ENCODE measurements at places on chromosomes 3 and 15.

GRCh38 chr3:185242642-185243041 lies 11.2 kb downstream of the EHHADH start:
- no peak for DNase-seq

DNA sequence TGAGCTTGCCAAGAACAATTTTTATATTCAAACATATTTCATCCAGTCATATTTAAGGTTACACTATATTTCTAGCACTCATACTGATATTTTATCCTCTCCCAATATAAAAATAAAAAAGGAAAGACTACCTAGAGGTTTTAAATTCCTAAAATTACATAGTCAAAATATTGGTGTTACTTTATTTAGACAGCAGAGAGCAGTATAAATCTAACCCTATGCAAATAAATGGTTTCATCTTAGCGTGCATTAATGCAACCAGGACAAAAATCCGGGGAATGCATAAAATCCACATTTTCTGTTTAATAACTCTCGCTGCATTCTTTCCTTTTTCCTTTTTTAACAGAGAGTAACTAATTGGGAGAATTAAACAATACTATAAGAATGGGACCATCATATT lies 1447.4 kb upstream of the ALCAM start:
- no peak for DNase-seq

DNA sequence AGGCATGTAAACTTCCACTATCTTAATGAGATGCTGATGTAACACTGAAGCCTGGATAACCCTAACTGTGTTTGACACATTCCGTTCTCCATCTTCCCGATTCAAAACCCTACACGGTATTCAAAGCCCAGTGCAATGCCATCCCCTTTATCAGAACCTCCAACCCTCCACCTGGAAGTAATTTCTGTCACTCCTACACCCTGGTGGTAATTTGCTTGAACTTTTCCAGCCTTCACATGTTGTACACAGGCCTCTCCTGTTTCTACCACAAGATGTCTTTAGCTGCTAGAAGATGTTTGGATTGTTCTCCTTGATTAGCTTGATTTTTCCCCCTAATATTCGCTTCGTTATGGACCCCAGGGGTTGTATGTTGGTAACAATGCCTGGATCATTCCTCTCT lies 208.9 kb downstream of the CHST2 start:
- no peak for DNase-seq

- DNase-seq, result no peak
Measured at GRCh38 chr3:31092748-31093589, 198.5 kb upstream of the GADL1 start.

GRCh38 chr3:180252683-180253082 lies 215.9 kb upstream of the PEX5L start:
- no peak for DNase-seq

GRCh38 chr15:38860253-38860652 lies 295.6 kb upstream of the RASGRP1 start:
- no peak for DNase-seq

DNA sequence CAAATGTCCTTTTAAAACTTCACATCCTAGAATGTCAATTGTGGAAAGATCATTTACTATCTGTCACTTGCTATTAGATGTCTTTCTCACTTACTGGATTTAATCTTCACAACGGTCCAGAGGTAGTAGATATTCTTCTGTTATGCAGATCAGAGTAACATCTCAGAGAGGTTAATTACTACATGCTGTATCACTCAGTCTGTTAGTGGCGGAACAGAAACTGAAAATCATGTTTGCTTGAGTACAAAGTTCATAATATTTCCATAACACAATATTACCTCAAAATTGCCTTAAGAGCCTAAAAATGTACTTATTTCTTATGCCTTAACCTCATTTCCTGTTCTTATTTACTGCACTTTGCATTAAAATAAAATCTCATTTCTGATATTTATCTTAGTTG lies 28.6 kb upstream of the GPR149 start:
- DNase-seq, result no peak

- DNase-seq, result no peak
Measured at GRCh38 chr3:58021962-58022361, 13.7 kb downstream of the FLNB start.

- DNase-seq, result no peak
Measured at GRCh38 chr3:194856296-194856695, 170.6 kb downstream of the FAM43A start.

DNA sequence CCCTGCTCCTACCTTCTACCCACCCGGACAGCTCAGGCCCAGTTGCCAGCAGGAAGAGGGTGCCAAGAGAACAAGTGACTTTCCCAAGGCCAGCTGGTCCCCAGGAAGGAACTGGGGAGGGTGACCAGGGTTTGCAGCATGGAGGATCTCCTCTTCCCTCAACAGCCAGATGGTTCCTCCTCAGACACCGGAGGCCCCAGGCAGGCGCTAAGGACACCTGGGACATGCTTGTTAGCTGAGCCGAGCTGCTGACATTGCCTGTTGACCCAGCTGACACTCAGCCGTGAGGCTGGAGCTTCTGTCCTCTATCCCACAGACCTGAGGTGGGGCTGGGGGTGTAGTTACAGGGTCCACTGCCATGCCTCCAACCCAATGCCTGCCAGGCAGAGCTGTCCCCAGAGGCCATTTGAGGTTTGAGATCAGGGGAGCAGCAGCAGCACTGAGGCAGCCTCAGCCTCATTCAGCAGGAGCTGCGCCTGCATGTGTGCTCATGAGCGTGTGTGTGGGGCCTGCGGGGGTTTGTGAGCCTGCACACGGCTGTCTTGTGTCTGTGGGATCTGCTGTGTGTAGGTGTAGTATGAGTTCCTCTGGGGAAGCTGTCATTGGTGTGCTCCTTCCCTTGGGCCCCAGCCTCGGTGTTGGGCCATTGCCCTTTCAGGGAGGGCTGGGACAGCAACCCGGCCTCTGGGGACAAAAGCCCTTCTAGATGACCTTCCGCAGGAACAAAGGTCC lies 7.1 kb downstream of the CPLX3 start:
- DNase-seq, result no peak

- peak; percentile 42 for DNase-seq
Measured at GRCh38 chr3:133662278-133662651, 524 bp upstream of the TOPBP1 start.

DNA sequence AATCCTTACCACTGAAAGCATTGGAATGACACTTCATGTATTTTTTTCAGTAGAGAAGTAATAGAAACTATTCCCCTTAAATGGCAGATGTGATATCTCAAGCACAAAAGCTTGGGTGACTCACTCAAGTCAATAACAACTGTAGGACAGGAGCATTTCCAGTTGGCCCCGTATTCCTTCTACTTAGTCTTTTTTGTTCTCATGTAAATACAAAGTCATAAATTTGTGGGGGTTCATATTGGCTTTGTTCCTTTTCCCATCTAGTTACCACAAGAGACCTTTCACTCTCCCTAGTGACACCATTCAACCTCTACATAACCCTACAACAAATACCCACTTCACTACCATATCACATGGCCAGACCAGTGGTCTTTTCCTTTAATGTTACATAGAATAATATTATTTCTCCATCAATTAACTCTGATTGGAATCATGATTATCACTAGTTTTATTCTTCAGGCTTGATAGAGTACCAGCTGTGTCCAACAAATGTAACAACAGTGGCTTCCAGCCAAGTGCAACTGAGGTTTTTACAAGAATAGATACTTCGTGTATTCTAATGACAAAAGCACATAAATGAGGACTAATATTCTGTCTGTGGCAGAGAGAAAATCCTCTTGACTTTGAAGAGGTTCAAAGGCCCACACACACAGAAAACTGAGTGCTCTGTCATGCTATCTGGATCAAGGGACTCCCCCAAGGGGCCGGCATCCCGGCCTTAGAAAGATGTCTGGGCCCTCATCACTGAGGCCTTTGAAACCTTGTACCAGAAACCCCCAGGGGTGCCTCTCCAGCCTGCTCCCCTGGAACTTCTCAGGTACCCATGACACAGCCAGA lies 94.0 kb upstream of the THBS1 start:
- DNase-seq, result no peak

GRCh38 chr3:5186089-5186857 lies 1.2 kb upstream of the EDEM1 start:
- peak; percentile 42 for DNase-seq

DNA sequence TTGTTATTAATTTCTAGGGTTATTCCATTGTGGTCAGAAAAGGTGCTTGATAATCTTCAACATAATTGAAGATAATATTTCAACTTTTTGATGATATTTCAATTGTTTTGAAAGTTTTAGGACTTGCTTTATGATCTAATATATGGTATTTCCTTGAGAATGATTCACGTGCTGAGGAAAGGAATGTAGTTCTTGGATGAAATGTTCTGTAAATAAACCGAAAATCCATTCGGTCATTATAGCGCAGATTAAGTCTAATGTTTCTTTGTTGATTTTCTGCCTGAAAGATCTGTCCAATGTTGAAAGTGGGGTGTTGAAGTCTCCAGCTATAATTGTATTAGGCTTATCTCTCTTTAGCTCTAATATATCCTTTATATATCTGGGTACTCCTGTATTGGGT lies 617.5 kb upstream of the NECTIN3 start:
- DNase-seq, result no peak

GRCh38 chr3:55486857-55487380 lies at the start of gene WNT5A:
WNT5A (minus strand) TSS chr3:55487306; CDS start chr3:55486985, 321 bp downstream.
- peak; percentile 58 for DNase-seq

DNA sequence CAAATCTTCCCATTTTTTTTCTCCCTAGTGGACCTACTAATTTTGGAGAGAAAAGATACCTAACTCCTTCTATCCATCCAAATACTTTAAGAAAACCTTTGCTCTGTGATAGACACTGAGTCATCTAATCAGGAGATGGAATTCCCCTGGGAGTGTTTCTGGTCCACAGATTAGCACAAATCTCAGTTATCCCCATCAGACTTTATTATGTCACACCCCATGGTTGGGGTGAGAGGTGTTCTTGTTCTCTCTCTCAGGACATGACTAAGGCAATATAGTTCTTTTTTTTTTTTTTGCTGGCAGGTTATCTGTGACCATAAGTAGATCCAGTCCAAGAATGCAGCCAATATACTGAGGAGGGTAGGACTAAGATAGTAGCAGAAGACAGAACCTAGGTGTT lies 15.8 kb downstream of the SLC9A9 start:
- DNase-seq, result no peak

DNA sequence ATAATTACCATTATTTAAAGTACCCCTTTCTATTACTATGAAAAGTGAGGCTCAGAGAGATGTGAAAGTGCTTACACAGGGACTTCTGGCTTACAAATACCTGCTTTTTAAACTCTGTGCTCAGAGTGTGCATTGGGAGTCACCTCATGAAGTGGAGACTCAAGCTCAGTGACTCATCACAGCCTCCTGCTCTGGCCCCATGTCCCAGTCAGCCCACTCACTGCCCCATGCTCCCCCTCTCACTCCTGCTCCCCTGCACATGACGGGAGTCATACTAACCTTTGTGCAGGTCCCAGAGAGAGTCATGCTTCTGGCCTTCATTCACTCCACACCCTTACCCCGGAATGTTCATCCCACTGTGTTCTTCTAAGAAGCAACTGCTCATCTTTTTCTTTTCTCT lies 20.2 kb downstream of the CCR1 start:
- no peak for DNase-seq

- no peak for DNase-seq
Measured at GRCh38 chr3:123008840-123009239, 18.7 kb downstream of the SEMA5B start.

- no peak for DNase-seq
Measured at GRCh38 chr3:171064461-171064860, 37.9 kb upstream of the SLC2A2 start.

GRCh38 chr3:189577050-189577951 lies 53.9 kb upstream of the TP63 start:
- DNase-seq, result no peak

DNA sequence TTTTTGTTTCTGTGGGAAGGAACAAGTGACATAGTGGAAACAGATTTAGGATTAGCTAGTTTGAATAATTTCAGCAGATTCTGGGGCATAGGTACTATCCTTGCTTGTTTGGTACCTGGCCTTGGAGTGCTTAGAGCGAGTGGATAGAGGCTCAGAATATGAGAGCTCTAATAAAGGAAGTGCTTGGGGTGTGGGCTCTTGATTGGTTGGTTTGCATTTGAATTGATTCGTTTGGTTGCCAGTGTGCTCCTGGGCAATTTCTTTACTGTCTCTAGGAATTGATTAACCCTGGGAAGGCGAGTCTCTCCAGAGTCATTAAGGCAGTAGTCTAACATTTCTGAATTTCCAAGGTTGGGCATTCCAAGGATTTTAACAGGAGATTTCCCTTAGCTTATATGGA lies 98.0 kb downstream of the DTWD1 start:
- no peak for DNase-seq

- DNase-seq, result no peak
Measured at GRCh38 chr3:194773216-194773615, 87.5 kb downstream of the FAM43A start.

- no peak for DNase-seq
Measured at GRCh38 chr15:100348578-100348977, 6.8 kb upstream of the ADAMTS17 start.

- no peak for DNase-seq
Measured at GRCh38 chr3:45180899-45181298, 34.7 kb upstream of the CDCP1 start.

DNA sequence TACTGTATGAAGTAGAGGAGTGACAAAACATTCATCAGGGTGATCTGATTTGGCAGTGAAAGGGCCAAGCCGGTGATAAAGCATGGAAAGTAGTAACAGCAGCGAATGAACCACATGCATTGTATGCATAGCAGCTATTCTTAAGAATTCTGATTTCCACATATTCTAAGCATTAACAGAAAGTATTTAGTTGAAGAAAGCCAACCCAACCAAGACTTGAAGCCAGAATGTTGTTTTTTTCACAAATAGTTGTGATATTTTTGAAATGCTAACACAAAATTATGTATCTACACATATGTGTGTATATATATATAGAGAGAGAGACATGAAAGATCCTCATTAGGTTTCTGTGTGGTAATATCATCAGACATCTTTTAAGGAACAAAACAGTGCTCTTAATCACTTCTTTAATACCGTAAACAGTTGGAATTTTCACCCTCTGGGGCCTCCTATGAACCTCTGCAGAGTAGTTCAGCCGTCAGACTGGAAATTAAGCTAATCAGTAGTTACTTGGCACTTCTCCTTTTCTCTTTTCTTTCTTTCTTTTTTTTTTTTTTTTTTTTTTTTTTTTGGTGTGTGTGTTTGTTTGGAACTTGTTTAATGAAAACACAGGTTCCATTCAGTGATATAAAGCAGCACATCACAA lies 139.6 kb downstream of the CMSS1 start:
- DNase-seq, result no peak

- DNase-seq, result no peak
Measured at GRCh38 chr3:59935025-59935424, 885.2 kb upstream of the CFAP20DC start.

DNA sequence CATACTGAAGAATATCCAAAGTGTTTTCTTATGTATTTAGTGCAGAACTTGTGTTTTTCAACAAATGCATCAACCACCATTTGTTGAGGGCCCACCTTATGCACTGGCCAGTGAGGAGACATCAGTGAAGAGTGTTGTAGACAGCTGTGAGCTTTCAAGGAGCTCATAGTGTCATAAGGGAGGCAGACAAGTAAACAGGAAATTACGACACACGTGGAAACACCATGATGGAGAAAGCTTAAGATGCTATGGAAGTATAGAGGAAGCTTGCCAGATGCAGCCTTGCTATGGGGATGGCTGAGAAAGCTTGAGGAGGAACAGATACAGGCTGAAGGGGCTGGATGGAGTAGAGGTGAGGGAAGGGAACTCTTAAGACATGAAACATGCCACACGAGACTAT lies 50.8 kb upstream of the PSMD6 start:
- DNase-seq, result no peak
